ENCODE measurements at places on chromosomes 7 and 10. TPM values are rescaled to one million over a fixed set of nuclear protein-coding genes. Genes with fewer than 3 reads are reported as not detected.

DNA sequence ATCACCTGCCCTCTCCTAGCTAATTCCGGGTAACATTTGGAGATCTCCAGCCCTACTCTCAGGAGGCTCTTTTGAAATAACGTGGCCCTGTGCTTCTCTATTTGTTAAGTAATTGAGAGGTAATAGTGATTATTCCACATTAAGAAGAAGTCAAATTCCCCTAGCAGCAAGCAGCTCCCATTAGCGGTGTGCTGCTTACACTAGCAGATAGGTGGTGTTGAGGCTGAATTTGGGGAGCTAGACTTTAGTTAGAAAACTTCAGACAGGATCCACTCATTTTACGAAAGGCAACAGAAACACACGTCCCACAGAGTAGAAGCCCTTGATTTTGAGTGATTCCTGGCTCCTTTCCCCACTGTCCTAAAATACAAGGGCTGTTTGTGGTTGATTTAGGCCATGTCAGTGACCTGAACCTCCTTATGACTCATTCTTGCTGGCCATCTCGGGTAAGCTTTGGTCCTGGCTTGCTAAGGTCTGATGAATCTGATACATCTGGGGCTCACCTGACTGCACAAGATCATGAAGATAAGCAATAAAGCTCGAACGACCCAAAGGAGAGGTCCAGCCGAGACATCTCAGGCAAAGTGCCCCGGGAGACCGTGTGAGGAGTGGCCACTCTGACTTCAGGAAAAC is 77.2 kb downstream of the FAM204A start:
- no peak for DNase-seq

GRCh38 chr7:91082852-91083495 is 181.3 kb upstream of the FZD1 start:
- DNase-seq = no peak

DNA sequence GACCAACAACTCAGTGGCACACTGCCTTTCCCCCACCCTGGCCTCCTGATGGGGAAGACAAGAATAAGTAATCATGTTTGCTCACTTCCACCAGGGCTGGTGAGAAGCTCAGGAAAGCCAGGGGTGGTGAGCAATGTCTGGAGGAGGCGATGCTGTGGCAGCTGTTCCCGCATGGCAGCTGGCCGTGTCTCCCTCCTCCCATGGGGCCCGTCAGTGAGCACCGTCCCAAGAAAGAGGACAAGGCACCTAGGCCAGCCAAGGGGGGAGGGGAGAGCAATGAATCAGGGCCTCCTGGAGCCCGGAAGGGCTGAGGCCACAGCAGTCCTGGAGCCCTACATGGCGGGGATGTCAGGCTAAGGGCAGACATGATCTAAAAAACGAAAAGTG is 69.2 kb upstream of the INSIG1 start:
- no peak for DNase-seq

- no peak for DNase-seq
These were observed 157.8 kb downstream of the SNX10 start for GRCh38 chr7:26449175-26450165.

DNA sequence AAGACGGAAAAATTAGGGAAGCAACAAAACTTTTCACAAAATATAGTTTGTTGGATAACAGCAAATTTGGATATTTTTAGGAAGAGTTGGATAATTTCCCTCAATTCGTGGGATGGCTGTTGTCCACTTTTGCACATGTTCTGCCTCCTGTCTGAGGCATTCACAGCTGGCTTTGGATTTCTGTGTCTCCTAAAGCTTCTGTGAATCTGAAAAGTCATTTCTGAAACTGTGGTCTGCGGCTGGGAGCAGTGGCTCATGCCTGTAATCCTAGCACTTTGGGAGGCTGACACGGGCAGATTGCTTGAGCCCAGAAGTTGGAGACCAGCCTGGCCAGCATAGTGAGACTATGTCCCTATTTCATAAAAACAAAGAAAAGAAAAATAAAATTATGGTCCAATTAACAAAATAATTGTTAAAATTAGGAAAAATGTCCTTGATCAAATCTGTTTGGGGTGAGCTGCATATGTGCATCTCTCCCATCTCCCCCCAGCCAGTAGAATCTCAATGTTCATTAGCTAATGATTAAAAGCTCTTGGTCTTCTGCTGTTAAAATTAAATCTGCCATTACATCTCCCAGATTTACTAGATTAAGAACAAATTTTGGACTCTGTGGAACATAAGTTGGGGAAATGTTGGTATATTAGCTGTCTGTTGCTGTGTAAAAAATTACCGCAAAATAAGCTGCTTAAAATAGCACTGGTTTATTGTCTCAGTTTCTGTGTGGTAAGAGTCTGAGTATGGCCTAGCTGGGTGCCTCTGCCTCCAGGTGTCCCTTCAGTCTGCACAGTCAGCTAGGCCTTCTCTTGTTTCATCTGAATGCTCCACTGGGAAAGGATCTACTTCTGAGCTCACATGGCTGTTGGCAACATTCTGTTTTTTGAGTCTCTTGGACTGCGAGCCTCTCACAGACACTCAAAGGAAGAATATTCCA is 332.0 kb upstream of the FZD1 start:
- no peak for DNase-seq

DNA sequence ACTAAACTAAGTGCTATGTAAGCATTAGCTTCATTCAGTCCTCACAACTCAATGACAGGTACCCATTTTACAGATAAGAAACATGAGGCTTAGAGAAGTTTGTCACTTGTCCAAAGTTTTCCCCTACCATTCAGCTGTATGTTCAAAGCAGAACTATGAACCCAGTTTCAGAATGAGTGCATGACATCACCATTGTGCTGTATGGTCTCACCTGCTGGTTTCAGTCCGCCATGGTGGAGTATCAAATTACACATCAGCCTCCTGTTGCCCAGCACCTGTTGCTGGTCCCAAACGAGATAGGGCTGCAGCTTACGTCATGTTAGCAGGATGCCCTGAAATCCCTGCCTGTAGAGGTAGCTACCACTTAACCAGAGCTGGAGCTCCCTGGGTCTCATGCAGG is 95.0 kb downstream of the DYNC1I1 start:
- no peak for DNase-seq

GRCh38 chr10:114975091-114975490 is 37.1 kb downstream of the TRUB1 start:
- DNase-seq = no peak

GRCh38 chr7:36318116-36318515 is 71.5 kb upstream of the ANLN start:
- DNase-seq = no peak

- DNase-seq = no peak
These were observed 298.7 kb upstream of the LRRTM3 start for GRCh38 chr10:66627156-66627555.

- DNase-seq = no peak
These were observed 610.0 kb downstream of the KCNMA1 start for GRCh38 chr10:77027576-77027975.

DNA sequence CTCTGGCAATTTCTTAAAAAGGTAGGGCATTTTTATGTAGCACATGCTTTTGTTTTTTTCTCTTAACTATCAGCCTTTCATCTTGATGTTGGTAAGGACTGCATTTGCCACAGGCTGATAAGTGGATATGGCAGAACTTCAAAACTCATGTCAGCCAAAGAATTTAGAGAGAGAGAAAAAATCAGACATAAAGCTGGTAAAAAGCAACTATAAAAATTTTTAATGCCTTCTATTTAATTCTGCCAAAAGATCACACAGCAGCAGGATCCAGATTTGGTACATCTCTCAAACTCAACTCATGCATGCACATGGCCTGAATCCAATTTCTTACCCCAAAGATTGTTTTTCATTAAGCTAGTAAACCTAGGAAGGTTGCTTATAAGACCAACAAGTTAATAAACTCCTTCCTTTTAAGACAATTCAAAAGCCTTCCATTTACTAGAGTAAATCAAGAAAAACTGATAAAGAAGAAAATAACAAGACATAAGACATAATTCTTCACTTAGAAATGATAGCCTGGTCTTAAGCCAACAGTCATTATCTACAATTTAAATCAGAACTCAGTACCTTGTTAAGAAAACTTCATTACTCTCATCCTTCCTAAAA is 69.3 kb downstream of the GLI3 start:
- no peak for DNase-seq

Gene KIAA1217
- 39.1 TPM for total RNA-seq

Gene GJD4
- total RNA-seq = not detected

Gene CNPY1
- not detected for total RNA-seq
